T-helper 2 cell (primary cell): ENCODE measurements at places on chromosomes 11 and 22.
A peak's percentile ranks its signal among the peaks of the same experiment; 100 is the strongest.

GRCh38 chr22:37260155-37260795 lies 16.2 kb upstream of the RAC2 start:
- DNase-seq = no peak

GRCh38 chr22:37089434-37089833 lies 20.1 kb downstream of the TMPRSS6 start:
- no peak for DNase-seq

GRCh38 chr11:66081505-66081904 lies 11.4 kb downstream of the PACS1 start:
- DNase-seq = peak; percentile 71

DNA sequence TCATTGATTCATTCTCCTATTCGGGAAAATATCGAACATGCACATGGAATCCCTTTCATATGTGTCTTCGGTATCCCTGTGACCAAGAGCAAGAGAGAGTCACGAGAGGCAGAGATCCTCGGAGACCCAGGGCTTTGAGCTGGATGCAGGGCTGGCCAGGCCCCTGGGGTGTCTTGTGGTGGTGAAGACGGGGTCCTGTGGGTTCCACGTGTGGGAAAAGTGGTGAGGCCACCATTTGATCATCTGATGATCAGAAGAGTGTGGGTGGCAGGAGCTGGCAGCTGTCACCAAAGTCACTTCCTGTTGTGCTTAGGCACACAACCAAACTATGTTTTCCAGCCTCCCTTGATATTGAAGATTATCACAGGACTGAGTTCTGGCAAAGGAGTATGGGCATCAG lies 94.0 kb downstream of the BRD1 start:
- no peak for DNase-seq

DNA sequence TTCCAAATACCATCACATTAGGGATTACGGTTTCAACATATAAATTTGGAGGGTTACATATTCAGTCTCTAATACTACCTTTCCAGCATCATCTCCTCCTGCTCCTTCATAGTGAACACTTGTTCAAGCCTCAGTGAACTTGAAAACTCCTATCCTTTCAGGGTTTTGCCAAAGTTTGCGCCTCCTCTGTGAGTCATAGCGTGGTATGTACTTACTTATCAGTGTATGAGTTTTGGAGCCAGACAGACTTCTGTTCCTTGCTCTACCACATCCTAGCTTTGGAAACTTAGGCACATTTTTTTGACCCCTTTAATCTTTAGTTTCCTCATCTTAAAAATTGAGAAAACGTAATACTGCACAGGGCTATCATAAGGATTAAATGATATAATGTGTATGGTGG lies 160.1 kb upstream of the ZC3H12C start:
- no peak for DNase-seq
